ENCODE measurements at places on chromosomes 16 and 17.

GRCh38 chr17:73439597-73439996, 127.8 kb upstream of the CDC42EP4 start:
- DNase-seq, result no peak

- DNase-seq, result peak; percentile 97
These were observed at the start of gene RHOT2 for GRCh38 chr16:667780-668518. Gene RHOT2 (plus strand): TSS chr16:668132. CDS start chr16:668200, 68 bp downstream.

- no peak for DNase-seq
These were observed 160.2 kb downstream of the RGS9 start for GRCh38 chr17:65297384-65297783.

- DNase-seq, result no peak
These were observed 80.0 kb downstream of the CCDC182 start for GRCh38 chr17:57665128-57665527.

- DNase-seq, result peak; percentile 34
These were observed 1.8 kb downstream of the PRR29 start for GRCh38 chr17:63999680-64000531.

GRCh38 chr16:2091547-2092255, 43.9 kb downstream of the TSC2 start:
- no peak for DNase-seq

DNA sequence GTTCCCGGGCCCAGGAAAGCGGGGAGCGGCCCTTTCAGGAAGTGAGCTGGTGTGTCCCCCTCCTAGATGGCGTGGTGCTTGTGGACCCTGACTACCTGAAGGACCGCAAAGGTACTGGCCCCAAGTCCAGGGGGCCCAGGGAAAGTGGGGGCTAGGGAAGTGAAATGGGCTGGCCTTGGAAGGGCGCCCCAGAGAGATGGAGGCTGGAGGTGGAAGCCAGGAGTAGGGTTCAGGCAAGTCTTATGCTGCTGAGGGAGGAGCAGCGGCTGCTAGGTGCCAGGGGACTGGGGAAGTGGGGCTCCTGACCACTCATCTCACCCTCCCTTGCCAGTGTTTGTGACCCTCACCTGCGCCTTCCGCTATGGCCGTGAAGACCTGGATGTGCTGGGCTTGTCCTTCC, 5.6 kb downstream of the ARRB2 start:
- no peak for DNase-seq

GRCh38 chr16:68079626-68080344, 5.4 kb upstream of the NFATC3 start:
- DNase-seq, result peak; percentile 87

- DNase-seq, result no peak
These were observed 50.4 kb upstream of the ENPP7 start for GRCh38 chr17:79680318-79680695.

GRCh38 chr17:49078248-49078647, 54.3 kb upstream of the B4GALNT2 start:
- no peak for DNase-seq

- no peak for DNase-seq
These were observed 59.1 kb upstream of the SMIM36 start for GRCh38 chr17:55570391-55570790.

GRCh38 chr17:32563583-32563982, 76.8 kb downstream of the CDK5R1 start:
- no peak for DNase-seq

GRCh38 chr17:15341385-15341849, at the start of gene TEKT3:
Gene TEKT3 (minus strand): TSS chr17:15341597. CDS start chr17:15331585, 10,012 bp downstream.
- peak; percentile 94 for DNase-seq

DNA sequence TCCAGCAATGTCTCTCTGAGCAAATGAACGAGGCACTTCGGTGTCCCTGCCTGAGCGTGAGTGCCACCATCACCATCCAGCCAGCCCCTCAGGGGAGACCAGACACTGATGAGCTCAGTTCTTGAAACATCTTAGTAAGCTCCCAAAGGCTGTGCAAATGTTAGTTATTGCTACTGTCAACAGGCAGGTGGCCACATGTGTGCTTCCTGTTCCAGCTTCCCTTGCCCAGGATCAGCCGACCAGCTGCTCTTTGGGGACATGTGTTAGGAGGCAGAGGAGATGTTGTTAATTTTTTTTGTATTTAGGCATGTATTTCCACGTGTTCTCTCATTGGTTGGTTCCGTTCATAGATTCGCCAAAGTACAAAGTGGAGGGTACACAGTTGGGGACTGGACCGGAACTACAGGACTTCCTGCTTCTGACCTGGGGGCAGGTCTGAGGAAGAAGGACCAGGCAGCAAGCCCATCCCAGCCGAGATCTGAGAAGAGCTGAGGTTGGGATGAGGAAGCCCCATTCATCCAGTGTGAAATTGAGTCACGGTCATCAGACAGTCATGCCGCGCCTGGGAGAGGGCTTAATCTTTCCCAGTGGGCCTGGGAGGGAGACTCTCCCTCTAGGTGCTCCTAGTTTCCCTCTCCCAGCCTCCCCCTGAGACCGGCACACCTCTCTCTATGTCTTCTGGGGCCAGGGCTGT, 3.8 kb downstream of the TTYH2 start:
- no peak for DNase-seq

- no peak for DNase-seq
These were observed 16.7 kb downstream of the CDH11 start for GRCh38 chr16:65105171-65105570.

DNA sequence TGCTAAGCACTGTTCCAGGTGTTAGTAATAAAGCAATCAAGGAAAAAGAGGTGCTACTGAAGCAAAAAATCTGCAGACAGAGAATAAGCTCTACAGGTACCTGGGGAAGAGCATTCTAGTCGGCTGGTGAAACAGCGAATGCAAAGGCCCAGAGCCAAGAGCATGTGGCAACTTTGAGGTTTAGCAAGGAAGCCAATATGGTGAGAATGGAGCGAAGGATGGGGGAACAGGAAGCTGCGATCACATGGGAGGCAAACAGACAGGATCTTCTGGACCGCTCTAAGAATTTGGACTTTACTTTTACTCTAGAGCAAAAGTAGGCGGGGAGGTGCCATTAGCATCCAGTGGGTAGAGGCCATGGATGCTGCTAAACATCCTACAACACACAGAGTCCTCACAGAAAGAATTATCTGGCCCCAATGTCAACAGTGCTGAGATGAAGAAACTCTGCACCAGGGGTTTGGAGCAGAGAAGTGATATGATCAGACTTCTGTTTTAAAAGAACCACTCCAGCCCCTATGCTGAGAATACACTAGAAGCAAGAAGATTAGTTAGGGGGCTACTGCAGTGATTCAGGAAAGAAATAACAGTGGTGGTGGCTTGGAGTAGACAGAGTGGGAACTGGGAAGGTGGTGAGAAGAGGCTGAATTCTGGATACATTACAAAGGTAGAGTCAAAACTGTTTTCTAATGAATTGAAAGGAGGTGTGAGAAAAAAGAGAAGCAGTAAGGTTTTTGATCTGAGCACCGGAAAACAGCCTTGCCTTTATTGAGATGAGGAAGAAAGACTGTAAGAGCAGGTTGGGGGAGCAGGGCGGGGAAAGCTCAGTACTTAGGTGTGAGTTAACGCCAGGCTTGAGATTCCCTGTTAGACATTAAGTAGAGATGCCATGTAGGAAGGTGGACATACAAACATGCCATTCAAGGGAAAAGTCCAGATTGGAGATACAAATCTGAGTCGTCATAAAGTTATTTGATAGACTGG, 11.0 kb downstream of the EFTUD2 start:
- DNase-seq, result no peak

- no peak for DNase-seq
These were observed 6.4 kb downstream of the SCNN1G start for GRCh38 chr16:23188911-23189310.

GRCh38 chr16:4904108-4904941, 32.6 kb downstream of the PPL start:
- no peak for DNase-seq

DNA sequence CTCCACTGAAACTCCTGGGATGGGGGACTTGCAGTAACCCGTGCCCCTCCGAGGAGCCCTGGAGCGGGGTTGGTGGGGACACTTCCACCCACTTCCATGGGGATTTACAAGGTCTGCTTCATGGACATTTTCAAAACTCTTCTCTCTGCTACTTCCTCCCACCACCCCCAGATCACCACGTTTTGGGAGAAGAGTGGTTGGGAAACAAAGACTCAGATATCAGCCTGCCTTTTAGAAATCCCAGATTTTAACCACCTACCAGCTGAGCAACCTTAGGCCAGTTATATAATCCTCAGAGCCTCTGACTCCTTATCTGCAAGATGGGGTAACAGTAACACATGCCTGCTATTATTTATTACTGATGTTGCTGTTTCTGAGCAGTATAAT, 184.8 kb downstream of the CCDC182 start:
- DNase-seq, result no peak

GRCh38 chr16:87569601-87570571, 32.4 kb upstream of the JPH3 start:
- DNase-seq, result no peak

DNA sequence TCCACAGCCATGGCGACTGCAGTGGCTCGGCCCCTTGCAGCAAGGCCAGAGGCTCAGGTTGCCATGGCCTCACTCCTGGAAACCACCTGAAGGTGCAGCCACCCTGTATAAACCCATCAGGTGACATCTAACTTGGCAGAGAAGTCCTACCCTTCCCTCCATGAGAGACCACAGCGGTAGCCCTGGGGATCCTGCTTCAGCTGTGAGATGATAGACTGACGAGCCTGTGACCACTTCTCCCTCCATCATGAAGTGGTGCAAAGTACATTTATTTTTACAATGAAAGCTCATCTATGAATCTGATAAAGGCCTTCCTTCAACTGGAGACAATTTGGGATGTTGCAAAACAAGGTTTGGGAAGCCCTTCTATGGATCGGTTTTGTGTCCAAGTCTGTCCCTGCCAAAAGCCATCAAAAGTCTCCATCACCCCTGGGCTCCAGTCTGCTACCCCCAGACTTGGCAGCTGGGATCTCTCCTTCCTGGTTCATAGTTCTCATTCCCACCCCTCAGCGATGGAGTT, 1.8 kb downstream of the ZACN start:
- no peak for DNase-seq

GRCh38 chr17:37284191-37284590, 91.6 kb upstream of the C17orf78 start:
- no peak for DNase-seq

GRCh38 chr17:19344311-19345066, 18.0 kb downstream of the B9D1 start:
- DNase-seq, result no peak

- DNase-seq, result no peak
These were observed 5.9 kb upstream of the SPAG7 start for GRCh38 chr17:4973256-4974114.

DNA sequence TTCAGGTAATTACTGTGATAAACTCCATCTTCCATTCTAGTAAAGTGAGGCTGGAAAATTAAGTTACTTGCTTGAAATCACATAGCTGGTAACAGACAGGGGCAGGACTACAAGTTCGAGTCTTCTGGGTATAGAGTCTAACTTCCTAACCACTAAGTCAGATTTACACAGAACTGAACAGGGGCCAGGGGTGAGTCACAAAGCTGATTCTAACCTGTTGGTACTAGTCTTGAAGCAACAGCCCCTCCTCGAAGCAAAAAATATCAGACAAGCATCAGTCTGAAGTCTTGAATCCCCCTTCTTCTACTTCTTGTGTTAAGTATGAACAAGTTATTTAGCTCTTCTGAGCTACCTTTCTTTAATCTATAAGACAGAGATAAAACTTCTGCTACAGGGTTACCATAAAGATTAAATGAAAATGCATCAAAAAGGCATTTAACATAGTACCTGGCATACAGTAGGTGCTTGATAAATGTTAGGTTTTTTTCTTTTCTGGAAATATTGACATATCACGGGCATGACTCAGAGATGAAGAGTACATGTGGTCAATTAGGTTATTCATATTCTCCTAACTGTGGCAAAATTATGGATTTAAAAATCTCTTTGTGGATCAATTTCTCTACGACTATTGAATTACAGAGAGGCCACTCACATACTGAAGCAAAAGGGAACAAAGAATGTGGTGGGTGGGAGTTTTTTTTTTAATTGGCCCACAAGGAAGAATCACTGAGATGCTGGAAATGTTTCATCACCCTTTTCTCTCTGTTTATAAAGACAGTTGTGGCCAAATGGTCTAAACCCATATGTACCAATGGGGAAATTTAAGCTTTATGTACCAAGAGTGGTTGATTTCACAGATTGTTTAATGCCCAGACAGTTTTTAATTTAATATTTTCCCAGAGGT, 266.9 kb upstream of the DYNLRB2 start:
- DNase-seq, result no peak

DNA sequence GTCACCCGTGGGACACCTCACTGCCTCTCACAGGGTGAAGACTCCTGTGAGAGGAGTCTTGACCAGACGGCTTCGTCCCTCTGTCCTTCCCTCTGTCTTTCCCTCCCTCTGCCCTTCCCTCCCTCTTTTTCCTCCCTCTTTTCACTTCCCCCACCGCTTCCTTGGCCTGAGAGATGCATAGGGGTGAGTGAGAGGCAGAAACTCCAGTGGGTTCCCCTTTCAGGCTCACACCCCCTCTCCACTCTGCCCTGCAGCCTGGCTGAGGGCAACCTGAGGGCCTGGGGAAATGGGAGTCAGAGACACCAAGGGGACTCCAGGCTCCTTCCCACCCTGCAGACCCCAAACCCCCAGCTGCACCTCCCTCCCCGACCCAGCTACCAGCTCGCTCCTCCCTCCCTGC, 14.6 kb upstream of the KRT17 start:
- DNase-seq, result no peak

DNA sequence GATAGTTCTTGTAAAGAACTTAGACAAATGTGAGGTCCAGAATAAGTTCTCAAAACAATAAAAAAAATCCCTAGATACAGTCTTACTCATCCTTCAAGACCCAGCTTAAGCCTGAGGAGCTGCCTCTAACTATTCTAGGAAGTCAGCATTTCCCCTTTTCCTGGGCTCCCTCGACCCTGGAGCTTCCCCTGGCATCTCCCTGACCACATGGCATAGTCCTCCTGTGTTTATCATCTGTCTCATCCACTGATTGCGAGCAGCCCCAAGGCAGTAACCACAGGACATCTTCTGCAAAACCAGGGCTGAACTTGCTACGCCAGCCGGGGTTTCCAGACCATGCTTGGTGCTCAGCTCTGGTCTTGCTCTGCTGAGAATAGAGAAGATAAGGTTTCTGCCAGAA, 36.7 kb upstream of the NLRP1 start:
- no peak for DNase-seq

DNA sequence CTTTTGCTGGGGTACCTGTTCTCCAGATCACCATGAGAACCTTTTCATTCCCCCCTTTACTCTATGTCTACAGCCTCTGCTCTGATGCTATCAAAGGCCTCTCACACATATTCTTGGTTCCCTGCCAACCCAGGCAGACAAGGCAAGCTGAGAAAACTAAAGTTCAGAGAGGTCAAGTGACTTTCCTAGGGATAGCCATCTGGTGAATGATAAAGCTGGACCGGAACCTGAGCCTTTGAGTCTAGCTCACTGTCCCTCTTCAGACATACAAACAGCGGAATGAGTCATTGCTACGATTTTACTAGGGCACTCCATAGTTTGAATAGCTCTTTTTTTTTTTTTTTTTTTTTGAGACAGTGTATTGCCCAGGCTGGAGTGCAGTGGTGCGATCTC, 73.3 kb downstream of the XYLT1 start:
- DNase-seq, result no peak

GRCh38 chr16:74868501-74868900, 93.9 kb upstream of the FA2H start:
- DNase-seq, result no peak

- DNase-seq, result no peak
These were observed 9.3 kb upstream of the CNP start for GRCh38 chr17:41957031-41957868.

GRCh38 chr16:85364323-85365040, 248.6 kb upstream of the GSE1 start:
- no peak for DNase-seq
